BJ (cell line): ENCODE measurements at places on chromosomes 12 and 14.

DNA sequence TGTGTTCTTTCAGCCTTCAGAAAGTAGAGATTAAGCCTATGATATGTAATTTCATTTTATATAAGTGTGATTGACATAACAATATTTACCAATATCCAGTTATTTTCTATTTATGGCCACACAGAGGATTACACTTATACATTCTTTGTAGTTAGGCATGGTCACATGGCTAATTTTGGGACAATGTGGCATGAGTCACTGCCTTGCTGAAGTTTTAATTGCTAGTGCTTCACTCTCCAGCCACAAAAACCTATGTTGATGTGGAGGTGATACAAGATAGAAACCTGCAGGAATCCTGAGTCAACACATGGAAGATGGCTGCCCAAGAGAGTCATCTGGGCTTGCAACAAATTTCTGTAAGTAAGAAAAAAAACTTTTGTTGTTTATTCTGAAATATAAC is 17.0 kb downstream of the CLEC14A start:
- no peak for DNase-seq

DNA sequence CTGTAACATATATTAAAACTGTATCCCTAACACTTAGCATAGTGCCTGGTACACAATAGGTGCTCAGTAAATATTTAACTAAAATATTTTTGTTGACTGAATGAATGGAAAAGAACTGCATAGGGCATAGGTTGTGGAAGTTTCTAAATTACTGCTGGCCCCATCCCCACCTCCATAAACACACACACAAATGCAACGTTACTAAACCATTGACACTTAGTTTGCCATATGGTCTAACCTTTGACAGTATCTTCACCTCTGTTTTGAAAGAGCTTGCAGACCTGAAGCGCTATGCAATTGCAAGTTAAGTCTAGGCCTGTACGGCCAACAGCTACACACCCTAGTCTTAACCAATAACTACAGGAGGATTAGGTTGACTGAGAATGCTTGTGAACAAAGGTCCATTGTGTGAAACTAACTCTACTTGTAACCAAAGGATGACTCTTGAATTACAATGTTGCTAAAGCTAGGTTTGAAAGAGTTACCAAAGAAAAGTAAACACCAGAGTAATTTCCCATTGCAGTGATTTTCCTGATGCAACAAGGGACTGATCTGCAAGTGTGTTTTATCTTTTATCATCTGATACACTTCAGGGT is 924 bp upstream of the MANSC1 start:
- no peak for DNase-seq

GRCh38 chr12:124713436-124714082 is 146.1 kb upstream of the NCOR2 start:
- peak; percentile 48 for DNase-seq

- DNase-seq = no peak
These were observed 9.8 kb downstream of the NPC2 start for GRCh38 chr14:74483321-74483720.

DNA sequence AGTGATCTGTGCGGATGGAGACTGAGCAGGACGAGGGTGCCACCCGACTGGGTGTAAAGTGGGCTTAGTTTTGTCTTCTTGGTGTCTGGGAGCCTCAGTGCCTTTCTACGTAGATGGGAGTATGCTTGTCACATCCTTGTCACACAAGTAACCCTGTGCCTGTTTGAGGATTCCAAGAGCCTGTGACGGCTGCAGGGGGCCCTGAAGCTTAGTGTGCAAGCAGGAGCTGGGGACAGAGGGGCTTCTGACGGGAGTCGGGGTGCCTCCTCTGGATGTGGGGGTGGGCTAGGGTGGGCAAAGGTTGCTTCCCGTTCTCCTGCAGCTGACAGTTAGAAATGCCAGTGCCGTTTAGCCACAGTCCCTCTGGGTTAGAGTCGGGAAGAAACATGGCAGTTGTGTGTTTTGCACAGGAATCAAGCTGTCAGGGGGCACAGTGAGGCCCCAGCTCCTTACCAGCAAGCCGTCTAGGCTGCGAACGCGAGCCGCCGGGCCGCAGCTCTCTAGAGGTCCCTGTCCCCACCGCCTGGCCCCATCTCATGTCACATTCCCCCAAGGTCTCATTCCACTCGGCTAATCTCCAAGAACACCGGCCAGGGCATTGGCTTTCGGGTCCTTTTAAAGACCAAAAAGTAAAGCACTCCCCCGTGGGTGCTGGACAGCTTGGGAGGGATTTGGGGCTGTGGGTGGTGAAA is 7.0 kb downstream of the RTL1 start:
- no peak for DNase-seq

DNA sequence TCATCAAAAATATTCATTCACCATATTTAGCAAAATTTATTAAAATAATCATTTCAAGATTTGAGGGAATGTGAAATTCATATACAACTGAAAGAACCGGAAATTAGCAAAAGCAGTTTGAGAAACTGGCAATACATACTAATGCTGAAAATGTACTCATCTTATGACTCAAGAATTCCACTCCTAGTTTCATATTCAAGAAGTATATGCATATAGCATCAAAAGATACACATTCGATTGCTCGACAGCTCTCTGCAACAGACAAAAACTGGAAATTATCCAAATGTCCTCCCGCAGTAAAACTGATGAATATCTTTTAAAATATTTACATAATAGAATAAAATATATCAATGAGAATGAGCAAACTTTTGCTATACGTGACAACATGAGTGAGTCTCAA is 189.2 kb upstream of the MGAT4C start:
- no peak for DNase-seq

DNA sequence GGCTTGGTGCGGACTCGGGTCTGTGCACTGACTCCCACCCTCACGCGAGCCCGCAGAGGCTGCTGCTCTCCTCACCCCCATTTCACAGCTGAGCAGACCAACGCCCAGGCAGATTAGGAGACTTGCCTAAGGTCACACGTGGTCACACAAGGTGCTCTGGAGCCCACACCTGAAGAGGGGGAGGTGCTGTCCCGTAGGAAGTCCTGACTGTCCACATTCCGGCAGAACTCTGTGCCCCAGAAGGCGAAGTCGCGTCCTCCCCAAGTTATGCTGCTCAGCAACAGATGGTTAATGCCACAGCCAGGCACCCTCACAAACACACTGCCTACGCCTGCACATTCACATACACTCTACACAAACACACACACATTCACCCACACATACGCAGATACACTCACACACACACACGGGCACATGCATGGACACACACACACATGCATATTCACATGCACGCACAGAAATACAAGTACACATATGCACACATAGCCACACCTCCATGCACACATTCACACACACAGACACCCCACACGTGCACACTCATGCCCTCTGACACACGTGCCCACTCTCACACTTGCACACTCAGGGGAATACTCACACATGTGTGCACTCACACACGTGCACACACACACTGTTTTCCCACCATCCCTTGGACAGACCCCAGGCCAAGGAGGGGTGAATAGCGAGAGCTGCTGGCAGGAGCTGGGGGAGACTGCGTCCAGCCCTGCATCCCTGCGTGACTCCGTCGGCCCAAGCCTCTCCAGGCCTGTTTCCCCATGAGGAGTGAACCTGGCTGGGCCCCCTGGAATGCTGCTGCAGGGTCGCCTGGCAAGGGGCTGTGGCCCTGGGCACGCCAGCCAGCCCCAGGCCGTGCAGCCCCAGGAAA is 4.1 kb downstream of the C14orf180 start:
- DNase-seq = no peak

DNA sequence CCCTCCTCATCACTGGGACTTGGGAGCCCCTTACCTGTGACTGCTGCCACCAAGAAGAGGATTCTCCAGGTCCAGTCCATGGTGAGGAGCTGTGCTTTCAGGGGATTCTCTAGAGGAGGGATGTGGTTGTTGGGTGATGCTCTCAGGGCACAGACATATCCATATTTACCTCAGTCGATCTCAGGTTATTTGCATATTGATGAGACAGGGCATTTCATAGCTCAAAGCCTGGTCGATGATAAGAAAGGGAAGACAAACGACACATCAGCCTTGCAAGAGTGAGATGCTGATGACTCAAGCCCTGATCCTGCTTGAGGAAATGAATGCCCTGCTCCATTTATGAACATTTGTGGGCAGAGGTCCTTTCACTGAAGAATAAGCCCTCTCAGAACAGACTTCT is 981.0 kb downstream of the TMEM121 start:
- DNase-seq = no peak

- DNase-seq = no peak
These were observed 392.9 kb upstream of the FOXG1 start for GRCh38 chr14:28373721-28374120.
